ENCODE measurements at places on chromosomes 3 and 15.

DNA sequence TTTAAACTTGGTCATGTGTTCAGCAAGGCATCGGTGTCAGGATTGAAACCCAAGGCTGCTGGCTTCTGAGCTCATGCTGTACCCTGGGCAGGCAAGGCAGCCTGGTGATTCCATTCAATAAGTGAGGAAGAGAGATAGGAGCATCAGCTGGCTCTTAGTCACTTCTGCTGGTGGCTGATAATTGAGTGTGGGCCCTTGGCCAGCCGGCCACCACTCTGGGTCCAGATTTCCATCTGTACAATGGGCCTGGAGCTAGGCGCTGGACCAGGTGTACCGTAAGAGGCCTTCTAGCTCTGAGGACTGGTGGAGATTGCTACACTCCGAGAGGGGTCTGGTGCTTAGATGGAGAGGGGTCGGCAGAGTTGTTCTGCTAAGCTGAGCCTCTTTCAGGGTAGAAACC is 4.3 kb downstream of the CD276 start:
- no peak for DNase-seq

DNA sequence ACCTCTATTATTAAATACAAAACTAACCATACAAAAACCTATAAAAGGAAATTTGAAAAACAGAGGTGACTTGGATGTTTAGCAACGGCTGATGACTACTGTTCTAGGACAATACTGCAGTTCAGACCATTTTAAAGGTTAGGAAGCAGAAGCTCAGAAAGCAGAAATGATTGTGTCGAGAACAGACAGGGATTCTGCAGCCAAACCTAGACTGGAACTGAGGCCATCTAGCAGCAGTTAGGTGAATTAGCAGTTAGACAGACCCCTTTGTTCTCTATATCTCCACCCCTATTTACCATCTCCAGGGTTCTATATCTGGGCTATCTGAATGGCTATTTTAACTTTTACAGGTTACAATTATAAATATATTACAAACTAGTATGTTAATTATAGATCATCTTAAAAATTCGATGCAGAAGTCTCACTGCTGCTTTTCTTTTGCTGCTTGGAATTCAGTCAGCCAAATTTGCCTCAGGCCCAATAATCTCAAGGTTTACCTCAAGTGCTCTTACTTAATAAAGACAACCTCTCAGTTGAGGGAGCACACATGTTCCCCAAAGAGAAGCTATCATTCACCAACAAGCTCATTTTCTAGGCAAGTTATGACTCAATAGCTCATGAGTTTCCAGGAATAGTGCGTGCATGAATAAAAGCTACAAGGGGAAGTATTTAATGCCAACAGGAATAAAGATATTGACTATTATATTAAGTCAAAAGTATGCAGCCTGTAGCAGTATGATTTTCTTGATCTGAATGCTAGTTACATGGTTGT is 9.3 kb upstream of the IL1RAP start:
- DNase-seq: no peak

DNA sequence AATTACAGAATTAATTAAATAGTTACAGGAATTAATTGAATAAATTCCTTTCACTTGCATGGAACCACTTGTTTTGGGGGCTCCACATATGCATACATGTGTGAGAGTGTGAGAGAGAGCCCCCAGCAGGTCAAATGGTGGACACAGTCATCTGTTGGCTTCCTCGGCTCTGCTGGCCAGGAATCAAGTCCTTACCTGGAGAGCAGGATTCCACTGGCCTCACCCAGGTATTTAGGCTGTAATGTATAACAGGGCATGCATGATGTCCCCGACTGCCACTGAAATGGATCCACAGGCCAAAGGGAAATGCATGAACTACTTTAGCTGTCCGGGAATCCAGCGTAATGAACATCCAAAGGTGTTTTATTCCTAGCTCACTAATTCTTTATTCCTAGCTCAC is 139.7 kb upstream of the SMAD3 start:
- no peak for DNase-seq

DNA sequence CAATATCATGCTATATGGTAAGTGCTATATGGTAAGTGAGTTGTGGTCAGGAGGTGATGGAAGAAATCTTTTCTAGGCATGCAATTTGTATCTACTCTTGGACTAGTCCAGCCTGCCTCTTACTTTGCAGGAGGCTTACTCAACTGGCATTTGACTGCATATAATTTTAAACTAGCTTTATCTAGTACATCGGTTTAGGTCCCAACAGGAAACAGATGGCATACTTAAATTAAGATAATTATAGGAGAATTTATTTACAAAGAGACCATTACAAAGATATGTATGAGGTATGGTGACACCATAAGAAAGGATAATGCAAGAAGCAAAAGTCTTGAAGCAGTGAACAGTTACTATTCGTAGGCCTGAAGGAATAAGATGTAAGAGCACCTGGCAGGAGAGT is 7.8 kb downstream of the SLC28A2 start:
- DNase-seq: no peak

DNA sequence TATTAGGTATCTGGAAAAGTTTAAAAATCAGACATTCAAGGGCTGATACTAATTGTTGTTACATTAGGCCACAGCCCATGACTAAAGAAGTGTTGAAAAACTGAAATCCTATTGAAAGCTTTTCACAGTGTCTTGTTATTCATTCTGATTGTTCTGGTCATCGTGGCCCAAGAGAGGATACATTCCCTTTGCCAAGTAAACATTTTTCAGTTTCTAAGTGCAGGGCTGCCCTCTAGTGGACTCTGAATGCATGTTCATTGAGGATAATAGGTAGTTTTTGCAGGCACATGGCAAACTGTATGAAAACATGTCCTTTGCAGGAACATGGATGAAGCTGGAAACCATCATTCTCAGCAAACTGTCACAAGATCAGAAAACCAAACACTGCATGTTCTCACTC is 181.1 kb downstream of the MYRIP start:
- peak; percentile 67 for DNase-seq
